ENCODE measurements at places on chromosomes 5 and 9.

DNA sequence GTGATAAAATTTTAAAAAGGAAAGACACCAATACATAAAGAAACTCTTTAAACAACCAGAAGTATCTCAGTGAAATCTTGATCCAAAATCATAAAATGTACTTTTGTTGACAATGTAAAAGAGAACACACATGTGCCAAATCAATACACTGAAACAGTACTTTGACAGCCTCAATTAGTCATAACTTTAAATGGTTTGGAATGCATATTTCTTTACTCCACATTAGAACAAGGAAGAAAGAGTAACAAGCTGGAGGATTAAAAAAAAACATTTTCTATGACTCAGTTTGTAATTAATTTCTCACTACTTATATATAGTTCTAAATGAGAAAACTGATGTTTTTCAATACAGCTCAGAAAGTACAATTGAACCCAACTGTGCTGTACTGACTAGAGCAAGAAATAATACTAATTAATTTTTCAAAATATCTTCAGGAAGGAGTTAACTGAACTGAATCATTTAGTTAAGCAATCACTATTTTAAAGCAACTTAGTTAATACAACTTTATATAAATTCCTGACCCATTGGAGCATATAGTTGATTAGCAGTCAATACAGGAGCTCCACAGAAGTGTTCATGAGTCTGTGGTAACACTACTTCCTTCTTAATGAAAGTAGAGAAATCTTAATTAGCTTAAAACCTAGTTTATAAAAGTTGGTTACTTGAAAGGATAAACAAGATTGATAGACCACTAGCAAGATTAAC lies 101.0 kb downstream of the NR3C1 start:
- DNase-seq: no peak

DNA sequence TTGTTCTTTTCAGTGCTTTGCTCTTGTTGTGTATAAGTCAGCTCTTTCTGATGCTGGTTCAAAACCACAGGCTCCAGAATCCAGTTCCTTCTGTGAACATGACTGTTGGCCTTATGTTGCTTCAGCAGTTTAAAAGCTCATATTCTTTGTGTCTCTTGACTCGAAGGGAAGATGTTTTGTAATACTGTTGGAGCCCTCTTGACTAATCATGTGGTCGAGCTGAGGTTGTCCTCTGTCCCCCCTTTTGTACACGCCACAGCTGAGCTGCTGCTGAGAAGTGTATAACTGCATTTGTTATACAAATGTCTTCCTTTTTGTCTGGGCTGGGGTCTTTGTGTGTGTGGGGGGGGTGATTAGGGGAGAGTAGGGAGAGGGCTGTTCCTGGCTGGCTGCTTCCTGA lies 35.8 kb downstream of the SLC36A1 start:
- DNase-seq: no peak

DNA sequence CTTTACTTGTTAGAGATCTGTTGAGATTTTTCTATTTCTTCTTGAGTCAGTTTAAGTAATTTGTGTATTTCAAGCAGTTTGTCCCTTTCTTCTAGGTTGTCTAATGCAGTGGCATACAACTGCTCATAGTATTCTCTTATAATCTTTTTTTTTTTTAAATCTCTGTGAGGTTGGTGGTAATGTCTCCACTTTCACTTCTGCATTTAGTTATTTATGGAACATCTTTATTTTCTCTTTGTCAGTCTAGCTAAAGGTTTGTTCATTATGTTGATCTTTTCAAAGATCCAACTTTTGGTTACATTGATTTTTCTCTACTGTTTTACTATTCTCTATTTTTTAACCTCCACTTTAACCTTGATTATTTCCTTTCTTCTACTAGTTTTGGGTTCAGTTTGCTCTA lies 13.8 kb downstream of the FOXE1 start:
- no peak for DNase-seq

GRCh38 chr5:150158170-150158949 lies 2.7 kb upstream of the PDGFRB start:
- peak; percentile 45 for DNase-seq

DNA sequence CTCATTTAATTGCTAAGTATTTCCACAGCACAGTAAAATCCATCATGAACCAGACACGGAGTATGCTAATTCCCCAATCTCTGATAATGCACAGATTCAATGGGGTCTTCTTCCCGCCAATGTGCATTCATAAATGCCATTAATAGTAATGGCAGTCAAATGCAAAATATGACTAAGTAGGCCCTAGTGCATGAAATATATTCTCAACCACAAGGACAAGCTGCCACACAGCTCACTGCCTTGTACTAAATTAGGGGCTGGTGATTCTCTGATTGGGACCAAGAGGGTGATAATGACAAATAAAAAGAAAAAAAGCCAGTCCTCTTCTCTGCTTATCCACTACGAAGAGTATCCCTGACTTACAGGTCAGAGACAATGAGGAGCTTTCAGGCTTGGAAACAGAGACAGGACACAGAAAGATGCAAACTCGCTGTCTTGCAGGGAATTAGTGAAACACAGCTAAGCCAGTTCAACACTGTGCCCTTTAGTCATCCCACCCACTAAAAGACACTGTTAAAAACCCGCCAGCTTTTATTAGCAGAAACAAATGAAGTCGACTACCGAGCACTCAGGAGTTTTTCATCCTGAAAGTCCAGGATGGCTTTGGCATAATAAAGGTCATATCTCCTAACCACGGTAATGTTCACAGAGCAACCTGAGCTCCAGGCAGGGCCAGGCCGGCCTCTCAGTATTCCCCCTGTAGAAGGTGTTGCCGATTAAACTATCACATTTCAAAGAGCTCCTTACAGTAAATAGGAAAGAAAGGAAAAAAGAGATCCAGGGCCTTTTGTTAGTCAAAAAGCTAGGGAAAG lies 148.1 kb downstream of the EBF1 start:
- DNase-seq: no peak

DNA sequence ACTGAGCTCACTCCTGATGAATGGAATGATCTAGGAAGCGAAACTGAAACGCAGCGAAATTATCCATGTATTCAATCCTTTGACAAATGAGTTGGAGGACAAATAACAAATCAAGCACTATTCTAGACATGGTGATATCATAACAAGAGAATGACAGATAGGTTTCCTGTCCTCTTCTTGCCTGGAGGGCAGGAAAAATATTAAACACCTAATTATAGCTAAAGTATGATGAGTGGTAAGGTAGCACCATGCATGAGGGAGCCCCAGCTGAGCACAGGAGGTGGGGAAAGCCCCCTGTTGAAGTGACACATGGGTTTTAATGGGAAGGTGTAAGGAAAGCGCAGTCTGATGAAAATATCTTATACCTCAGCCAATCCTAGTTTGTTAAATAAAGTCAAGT lies 225.2 kb downstream of the NPR3 start:
- DNase-seq: no peak

- no peak for DNase-seq
Observed at GRCh38 chr5:151615431-151615830, 24.3 kb upstream of the FAT2 start.
